Peyer's patch (tissue), 4 donors: ENCODE measurements at places on chromosomes 7 and 10.

GRCh38 chr7:27064159-27064558, 31.6 kb downstream of the HOXA1 start:
- DNase-seq, result no peak

- no peak for DNase-seq
These were observed 60.0 kb upstream of the PRPS1L1 start for GRCh38 chr7:18087687-18088078.

DNA sequence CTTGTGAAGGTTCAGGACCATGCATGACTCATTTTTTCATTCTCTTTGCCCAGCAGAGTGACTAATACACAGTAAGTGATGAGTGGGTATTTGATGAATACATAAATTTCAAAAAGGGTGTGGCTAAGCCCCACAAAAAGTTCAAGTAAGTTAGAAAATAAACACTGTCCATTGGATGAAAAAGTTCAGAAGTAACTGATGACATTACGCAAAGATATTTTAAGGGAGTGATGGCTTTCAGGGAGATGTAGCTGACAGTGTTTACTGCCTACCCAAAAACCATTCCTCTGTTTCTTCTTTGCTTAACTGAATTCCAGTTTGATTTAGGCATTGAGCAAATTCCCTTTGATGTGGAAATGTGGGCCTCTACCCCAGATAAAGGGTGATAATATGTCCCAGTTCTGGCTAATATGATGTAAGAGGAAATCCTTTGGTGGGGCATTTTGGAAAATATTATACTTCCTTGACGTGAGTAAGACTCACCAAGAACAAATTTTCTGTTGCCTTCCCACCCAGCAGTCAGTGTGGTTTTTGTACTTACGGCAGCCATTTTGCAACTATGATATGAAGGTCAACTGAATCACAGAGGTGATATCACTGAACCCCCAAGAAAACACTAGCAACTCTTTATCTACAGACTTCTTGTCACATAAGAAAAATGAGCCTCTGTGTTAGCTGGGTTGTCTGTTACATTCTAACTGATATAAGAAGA, 29.0 kb upstream of the EBLN1 start:
- DNase-seq, result no peak

GRCh38 chr10:112363696-112364688, 9.9 kb upstream of the ACSL5 start:
- peak; percentile 71 for DNase-seq

DNA sequence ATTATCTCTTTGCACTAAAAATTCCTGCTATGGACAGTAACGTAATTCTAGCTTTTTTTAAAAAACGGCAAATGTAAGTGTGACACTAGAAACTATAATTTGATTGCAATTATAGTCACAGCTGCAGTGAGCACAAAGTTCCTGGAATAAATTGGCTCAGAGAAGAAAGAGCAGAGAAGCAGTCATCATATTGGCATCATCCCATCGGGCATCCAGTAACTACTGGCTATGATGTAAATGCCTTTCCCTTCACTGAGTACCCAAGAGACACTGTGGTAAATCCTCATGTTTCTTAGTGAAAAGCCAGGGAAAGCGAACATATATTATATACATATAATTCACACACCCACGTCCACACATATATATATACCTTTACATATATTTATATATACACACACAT, 43.6 kb downstream of the PIP4K2A start:
- no peak for DNase-seq

GRCh38 chr10:132959559-132959961, 17.2 kb upstream of the CFAP46 start:
- no peak for DNase-seq
